ENCODE measurements at places on chromosomes 3 and 15.

- DNase-seq, result peak; percentile 39
These were observed 1.1 kb upstream of the SUCLG2 start for GRCh38 chr3:67655364-67656121.

GRCh38 chr3:19970327-19970726 lies 23.4 kb downstream of the RAB5A start:
- no peak for DNase-seq

DNA sequence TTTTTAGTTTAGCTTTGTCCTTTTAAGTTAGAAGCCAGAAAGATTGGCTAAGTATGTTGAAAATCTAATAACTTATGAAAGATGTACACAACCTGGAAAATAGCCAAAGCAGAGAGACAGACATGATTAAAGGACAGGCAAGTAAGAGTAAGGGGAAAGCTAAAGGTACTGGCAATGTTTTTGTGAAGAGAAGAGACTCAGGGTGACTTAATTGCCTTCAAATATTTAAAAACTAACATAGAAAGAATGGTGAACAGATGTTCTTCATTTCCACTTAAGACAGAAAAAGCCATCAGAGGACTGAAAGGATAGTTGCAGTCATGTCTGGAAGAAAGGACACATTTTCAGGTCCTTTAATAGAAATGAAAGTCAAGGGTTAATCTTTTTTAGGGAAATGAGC lies 68.8 kb downstream of the ZNF385D start:
- no peak for DNase-seq

DNA sequence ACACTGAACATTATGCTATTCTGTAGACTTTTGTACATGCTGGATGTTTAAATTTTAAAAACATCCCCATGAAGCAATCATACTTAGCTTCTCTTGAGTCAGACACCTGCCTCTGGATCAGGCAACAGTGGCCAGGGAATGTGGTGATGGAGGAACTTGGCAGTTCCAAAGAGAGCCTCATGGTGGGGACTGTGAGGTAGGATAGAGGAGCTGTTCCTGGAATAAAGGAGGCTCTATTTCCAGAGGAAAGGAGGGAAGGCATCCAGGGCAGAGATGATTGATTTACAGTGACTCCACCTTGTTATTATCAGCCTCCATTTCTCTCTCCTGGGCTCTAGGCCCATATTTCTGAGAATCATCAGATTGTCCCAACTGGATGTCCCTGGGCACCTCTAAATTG lies 35.0 kb upstream of the ABHD17C start:
- DNase-seq, result no peak

GRCh38 chr3:182906036-182906435 lies 74.3 kb downstream of the DCUN1D1 start:
- no peak for DNase-seq

DNA sequence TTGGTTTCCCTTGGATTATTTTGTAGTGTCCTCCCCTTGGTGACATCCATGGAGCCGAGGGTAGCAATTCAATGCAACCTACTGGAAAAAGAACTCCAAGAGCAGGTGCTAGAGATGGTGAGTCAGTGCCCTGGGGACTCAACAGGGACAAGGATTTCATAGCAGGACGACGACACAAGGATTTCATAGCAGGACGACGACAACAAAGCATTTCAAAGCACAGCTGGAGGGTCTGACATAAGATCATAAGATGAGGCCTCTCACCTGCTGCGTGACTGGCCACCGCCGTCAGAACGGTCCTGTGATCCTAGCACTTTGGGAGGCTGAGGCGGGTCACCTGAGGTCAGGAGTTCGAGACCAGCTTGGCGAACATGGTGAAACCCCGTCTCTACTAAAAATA lies 22.5 kb downstream of the NRROS start:
- no peak for DNase-seq

GRCh38 chr3:161920196-161920595 lies 423.6 kb downstream of the OTOL1 start:
- DNase-seq, result no peak

DNA sequence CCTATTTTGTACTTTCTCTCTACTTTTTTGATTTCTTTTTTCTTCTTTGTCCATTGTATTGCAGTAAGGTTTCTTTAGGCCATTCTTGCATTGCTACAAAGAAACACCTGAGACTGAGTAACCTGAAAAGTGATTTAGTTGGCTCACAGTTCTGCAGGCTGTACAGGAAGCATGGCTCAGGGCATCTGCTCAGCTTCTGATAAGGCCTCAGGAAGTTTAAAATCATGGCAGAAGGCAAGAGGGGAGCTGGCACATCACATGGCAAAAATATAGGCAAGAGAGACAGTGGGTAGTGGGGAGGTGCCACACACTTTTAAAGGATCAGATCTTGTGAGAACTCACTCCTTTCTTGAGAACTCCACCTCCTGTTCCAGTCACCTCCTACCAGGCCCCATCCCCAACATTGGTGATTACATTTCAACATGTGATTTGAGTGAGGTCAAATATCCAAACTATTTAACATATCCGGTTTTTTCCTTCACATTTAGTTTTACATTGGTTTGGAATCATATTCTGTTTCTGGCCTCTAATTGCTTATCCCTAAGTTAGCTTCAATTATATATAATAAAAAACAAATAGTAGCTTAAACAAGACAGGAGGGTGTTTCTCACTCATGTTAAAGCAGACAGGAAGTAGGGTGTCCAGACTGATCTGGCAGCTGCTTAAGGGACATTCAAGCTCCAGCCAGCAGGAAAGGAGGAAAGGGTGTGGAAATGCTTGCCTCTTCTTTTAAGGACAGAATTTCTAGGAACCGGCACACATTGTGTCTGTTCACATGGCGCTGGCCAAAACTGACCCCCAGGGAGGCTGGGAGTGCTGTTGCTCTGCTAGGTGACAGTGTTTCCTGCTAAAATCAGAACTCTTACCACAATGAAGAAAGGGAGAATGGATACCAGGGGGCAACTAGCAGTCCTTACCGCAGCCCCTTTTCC lies 28.8 kb upstream of the SKOR1 start:
- no peak for DNase-seq

- no peak for DNase-seq
These were observed 108.7 kb upstream of the ALDH1A3 start for GRCh38 chr15:100770661-100771584.

DNA sequence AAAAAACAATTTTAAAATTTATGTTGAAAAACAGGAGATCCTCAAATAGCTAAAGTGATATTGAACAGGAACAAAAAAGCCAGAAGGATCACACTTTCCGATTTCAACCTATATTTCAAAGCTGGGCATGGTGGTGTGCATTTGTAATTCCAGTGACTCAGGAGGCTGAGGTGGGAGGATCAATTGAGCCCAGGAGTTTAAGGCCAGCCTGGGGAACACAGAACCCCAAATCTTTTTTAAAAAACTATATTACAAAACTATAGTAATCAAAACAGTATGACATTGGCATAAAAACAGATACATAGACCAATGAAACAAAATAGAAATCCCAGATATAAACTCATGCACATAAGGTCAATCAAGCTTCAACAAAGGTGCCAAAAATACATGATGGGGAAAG lies 68.4 kb downstream of the MEX3B start:
- no peak for DNase-seq

GRCh38 chr15:87144775-87145174 lies 1065.1 kb downstream of the AGBL1 start:
- DNase-seq, result no peak

DNA sequence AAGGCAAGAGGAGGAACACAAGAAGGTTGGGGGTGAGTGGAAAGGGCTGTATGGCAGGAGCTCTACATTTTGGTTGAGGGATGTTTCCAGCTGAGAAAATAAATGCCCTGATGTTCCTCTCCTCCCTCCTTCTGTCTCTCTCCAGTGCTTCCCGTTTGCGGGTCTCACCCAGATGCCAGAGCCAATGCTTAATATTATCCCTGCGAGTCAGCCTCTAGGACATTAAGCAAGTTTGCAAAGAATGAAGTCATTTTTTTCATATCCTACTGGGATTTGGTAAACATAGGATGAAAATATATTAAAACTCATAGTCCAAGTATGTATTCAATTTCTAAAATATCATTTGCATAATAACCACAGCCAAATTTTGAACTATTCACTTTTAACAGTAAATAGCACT lies 295.9 kb downstream of the CADM2 start:
- no peak for DNase-seq

DNA sequence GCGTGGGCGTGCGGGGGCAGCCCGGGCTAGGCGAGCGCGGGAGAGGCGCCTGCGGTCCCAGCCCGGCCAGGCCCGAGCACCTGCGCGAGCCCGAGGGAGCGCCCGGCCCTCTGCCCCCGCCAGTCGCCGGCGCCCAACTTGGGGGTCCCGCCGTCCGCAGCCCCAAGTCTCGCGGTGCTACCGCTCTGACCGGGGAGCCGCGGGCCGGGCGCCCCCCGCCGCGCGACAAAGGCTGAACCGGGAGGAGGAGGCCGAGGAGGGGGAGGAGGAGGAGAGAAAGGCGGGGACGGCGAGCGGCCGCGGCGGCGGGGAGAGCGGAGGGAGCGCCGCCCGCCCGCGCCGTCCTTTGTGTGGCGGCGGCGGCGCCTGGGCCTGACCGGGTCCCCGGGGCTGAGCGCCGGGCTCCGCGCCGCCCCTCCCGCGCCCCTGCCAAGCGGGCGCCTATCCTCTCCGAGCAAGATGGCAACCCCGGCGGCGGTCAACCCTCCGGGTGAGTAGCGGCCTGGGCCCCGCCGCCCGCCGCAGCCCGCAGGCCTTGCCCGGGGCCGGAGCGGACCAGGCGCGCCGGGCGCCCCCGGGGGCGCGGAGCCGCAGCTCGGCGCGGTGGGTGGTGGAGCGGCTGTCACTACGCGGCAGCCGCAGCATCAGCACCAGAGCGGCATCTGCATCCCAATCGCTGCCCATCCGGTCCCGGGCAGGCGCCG lies at the start of gene ARNT2:
Gene ARNT2, plus strand, starts transcription at position 326 of the 704 bp plus-strand sequence. Its CDS starts 134 bp downstream, at position 460.
- no peak for DNase-seq

- DNase-seq, result no peak
These were observed 46.5 kb downstream of the GUCA1C start for GRCh38 chr3:108907194-108907593.
